ENCODE measurements at places on chromosomes 4 and X.

GRCh38 chr4:141046255-141046654 lies 87.0 kb downstream of the RNF150 start:
- peak; percentile 31 for DNase-seq

- no peak for DNase-seq
These were observed 68.5 kb downstream of the EFNB1 start for GRCh38 chrX:68897118-68897945.

DNA sequence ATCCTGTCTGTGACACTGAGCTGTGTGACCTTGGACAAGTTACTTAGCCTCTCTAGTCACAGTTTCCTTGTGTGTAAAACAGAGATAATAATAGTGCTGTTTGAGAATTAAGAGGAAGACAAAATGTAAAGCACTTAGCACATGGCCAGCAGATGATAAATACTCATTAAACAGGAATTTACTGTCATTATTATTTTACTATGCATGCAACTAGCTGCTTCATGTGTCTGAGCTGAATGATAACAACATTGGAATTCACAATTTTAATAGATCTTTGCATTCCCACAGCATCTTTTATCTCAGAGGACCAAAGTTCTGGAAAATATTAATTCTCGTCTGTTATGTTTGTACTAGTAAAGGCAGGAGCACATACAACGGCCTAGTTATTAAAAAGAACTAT lies 79.2 kb upstream of the TET2 start:
- no peak for DNase-seq

DNA sequence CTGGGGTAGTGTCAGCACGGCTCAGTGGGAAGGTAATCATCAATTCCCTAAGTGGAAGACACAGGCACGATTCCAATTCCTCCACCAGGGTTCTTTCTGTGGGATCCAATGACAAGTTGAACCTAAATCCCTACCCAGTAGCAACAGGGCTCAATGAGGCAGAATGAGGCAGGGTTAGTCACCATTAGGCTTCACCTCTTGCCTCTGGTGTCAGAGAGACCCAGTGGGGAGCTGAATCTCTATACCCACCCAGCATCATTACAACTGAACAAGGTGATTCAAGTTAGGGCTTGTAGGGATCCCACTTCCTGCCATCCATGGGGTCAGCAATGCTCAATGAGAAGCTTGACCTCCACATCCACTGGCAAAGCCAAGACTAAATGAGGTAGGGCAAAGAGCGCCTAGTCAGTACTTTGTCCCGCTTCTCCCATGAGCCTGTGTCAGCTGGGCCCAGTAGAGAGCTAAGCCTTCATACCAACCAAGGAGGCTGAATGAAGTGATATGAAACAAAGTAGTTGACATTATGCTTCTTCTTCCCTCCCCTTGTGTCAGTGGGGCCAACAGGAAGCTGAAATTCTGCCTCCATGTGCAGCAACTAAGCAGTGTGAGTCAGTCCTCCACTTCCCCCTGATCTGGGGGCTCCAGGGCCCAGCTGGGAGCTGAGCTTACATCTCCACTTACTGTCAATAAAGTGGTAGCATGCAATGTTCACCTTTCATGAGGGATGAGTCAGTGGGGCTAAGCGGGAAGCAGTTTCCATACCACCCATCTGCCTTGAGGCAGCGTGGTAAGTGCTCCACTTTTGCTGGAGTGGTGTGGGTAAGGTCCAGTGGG lies 36.4 kb upstream of the RBM41 start:
- peak; percentile 44 for DNase-seq

DNA sequence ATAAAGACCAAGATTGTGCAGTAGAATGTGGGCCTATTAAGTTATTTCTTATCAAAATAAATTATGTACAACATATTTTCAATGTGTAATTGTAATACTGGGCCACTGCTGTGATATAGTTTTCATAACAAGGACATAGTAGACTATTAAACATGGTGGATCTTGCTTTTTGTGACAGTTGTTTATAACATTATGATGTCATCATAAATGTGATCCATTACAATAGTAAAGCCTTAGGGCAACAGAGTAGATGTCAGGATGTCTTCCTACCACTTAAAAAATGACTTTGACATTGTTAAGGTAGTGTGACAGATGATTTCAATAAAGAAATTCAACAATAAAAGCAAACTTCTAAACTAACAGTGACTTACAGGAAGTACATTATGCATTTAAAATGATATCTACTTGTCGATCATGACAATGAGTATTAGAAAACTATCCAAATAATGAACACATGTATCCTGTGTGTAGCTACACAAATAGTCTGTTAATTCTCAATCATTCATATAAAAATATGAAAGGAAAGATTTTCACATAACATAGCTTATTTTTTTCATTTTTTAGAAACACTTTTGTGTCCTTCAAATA lies 5.3 kb upstream of the AGA start:
- no peak for DNase-seq

- DNase-seq = peak; percentile 36
These were observed 43.1 kb upstream of the GPR78 start for GRCh38 chr4:8537041-8537461.

DNA sequence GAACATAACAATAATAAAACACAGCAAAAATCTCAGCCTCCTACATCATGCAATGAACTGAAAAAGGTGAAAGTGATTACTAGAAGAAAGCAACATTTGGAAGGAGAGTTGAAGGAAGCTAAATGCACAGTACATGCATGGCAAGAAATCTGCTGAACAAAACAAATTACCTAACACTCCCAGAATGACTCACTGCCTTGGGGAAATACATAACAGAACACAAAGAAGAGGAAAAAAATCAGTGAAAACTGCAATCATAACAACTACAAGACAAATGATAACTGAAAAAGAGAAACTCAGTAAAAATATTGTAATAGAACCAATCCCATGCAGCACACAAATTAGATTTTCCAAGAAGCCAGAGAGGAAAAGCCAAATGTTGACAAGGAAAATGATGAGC lies 1513.2 kb downstream of the ARAP2 start:
- no peak for DNase-seq

- no peak for DNase-seq
These were observed 40.3 kb downstream of the GNL3L start for GRCh38 chrX:54570332-54570731.

DNA sequence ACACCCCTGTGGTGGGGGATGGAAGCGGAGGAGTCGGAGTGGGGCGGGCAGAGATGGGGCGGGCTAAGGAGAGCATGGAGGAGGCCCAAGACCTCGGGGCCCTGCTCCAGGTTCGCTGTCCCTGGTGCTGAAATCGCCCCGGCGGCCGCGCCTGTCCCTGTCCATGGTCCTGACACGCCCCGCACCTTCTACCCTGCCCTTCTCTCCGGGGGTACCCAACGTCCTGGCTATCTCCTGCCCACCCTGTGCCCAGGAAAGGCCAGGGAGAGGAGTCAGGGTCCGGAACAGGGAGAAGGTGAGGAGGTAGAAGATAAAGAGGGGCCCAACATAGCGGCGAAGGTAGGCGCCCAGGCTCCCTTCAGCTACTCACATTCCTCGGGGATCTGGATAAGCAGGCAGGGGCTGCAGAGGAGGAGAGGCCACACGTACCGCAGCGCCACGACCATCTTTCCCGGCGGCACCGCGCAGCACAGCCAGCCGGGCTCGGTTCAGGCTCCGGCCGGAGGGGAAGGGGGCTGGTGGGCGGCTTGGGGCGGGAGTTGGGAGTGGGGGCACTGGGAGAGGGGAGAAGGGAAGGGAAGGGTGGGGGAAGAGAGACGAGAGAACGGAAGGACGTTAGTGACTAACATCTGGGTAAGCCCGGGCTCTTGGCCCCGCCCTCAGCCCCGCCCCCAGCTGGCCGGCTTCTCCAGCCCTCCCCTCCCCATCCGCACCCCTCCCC lies 10.4 kb downstream of the L1CAM start:
- DNase-seq = no peak

DNA sequence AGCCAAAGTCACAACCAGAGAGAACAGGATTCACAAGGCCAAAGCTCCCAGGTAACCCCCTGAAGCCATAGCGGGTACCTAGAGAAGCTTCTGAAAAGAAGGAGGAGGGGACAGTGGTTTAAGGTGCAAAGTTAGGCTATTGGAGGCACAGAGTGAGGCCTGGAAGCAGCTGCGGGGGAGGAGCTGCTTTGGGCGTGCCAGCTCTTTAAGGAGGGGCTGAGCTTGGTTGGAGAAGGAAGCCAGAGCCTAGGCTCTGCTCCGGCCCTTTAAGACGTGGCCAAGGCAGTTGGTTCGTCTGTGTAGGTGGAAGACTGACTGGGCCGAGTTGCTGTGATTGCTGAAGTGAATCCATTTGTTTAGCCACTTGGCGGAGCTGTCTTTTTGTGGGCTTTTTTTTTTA lies 1.5 kb downstream of the KLF8 start:
- peak; percentile 68 for DNase-seq

GRCh38 chr4:123956204-123956603 lies 559.6 kb downstream of the SPRY1 start:
- DNase-seq = no peak

DNA sequence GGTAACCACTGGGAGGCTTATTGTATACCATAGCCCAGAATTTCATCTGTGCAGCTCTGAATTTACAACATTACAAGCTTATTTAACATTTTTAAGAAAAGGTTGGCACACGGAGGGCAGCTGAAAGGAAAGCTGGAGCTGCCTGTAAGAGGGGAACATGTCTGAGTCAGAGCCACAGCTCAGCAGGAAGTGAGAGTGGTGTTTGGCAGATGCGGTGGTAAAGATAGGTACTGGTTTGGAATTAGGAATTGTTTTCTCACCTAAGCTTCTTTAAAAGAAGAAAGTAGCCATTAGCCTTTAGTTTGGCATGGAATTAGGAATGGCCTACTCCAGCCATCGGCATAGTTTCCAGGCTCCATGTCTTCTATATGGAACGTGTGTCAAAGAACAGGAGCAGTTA lies 172.5 kb upstream of the ANXA3 start:
- DNase-seq = no peak

- no peak for DNase-seq
These were observed 8.0 kb downstream of the REELD1 start for GRCh38 chr4:146222313-146222712.

DNA sequence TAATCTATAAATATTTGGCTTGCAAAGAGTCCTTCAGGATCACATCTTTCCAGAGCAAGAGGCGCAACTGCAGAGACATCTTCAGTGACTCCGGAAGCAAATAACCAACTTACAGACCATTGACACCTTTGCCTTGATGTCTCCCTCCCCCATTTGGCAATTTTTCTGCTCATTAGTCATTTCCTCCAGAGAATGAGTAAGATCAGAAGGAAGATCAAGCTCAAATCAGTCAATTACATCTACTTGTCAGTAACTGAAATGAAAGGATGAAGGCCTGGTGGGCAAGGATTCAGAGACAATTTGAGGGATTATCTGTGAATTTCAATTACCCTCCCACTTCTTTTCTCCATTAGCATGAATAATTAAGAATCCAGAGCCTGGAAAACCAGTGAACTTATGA lies 665.6 kb upstream of the CPEB2 start:
- no peak for DNase-seq

DNA sequence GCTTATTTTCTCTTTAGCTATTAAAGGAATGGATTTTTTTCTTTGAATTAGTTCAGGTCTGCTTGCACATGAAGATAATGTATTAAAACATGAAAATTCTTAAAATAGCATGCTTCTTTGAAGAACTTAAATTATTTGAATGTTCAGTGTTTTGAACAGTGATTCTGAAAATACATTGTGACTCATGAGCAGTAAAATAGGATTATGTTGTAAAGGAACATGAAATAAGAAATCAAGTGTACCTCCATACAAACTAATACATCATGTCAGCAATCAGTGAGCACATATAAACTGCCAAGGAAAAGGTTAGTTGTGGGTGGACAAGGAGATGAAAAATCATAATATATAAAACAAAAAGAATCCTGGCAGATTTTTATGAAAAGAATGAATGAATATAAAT lies 66.1 kb downstream of the SNX25 start:
- DNase-seq = no peak
